NCI-H187 (cell line): ENCODE measurements at places on chromosomes 3 and 15.
A peak's percentile ranks its signal among the peaks of the same experiment; 100 is the strongest.

DNA sequence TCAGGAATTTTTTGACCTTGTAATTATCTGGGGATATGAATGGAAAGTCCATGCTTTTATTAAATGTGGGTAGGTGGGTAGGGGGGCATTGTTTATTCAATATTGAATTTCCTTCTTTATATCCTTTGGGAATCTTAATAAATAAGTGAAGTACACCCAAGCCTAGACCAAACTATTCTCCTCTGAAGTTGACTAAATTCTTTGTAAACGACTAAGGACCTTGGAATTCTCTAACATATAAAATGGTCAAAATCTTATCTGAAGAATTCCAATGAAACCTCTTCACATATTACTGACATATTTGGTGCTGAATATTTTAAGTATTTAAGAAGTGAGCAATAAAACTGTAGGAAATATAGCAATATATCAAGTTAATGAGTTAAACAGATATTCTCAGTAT is 1432.1 kb upstream of the GBE1 start:
- no peak for DNase-seq

GRCh38 chr3:112143251-112143650 is 10.2 kb upstream of the GCSAM start:
- DNase-seq, result no peak

DNA sequence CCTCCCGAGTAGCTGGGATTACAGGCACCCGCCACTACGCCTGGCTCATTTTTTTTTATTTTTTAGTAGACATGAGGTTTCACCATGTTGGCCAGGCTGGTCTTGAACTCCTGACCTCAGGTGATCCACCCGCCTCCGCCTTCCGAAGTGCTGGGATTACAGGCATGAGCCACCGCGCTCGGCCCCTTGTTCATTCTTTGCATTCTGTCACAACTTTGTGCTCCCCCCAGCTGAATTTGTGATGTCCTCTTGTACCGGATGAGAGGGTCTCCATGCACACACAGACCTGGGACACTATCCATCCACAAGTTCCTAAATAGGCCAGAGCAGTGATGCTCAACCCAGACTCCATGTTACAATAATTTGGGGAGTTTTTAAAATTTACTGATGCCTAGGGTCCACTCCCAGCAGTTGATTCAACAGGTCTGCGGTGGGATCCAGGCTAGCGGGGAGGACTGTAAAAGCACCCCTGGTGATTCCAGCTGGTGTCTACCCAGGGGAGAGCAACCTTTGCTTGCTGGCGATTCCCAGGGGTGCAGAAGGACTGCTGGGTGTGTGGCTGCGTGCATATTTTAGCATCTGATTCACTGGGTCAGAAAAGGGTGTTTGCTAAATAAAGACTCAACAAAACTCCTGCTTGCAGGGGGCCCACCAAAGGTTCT is 1.0 kb downstream of the RASSF1 start:
- no peak for DNase-seq

DNA sequence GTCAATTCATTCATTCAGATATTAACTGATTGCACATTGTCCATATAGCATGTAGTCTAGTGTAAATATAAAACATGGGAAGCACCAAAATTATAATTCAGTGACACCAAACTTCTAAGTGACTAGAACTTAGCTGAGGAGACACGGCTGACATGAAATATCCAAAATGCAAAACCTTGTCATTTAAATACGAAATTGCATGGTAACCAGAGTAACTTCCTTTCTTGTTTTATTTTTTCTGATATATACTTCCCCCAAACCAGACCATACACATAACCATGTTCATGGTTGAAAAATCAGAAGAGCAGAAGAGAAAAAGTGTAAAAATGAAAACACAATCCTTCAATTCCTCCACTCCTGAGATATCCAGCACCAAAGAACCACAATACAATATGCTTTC is 38.0 kb downstream of the CBLB start:
- no peak for DNase-seq

DNA sequence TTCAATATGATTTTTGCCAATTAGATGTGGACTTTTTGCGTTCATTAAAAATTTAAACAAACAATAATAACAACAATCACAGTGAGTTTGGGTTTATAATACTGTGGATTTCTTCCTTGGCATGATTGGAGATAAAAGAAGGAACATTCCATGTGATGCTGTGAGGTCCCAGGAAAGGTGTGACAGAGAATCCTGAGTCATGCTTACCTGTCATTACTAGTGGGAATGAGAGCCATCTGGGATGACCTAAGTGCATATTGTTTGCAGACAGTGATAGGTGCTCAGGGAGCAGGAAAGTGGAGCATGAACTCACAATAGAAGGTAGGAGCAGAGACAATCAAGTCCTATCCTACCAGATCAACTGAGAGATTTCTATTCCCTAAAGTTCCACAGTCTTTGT is 766.5 kb upstream of the CFAP20DC start:
- no peak for DNase-seq

GRCh38 chr15:67023517-67024313 is 41.7 kb upstream of the SMAD3 start:
- no peak for DNase-seq

DNA sequence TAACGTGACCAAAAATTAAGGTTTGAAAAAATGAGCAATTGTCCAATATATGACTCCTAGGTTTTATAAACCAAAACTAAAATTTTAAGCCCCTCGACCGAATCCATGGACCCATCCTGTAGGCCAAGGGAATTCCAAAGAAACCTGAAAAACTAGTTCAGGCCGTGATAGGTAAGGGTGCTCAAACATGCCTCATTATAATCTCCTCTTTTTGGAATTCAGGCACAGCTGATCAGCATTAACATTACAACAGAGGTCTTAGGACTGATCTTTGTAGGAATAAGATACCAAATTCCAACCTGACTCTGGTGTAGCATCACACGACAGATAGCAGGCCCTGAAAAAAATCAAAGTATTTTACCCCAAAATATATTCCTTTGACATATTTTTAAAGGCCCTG is 155.7 kb downstream of the NEK10 start:
- DNase-seq, result no peak

GRCh38 chr3:183485585-183485984 is 57.2 kb upstream of the MCF2L2 start:
- DNase-seq, result no peak

GRCh38 chr15:86235667-86236066 is 156.0 kb downstream of the AGBL1 start:
- DNase-seq, result no peak

DNA sequence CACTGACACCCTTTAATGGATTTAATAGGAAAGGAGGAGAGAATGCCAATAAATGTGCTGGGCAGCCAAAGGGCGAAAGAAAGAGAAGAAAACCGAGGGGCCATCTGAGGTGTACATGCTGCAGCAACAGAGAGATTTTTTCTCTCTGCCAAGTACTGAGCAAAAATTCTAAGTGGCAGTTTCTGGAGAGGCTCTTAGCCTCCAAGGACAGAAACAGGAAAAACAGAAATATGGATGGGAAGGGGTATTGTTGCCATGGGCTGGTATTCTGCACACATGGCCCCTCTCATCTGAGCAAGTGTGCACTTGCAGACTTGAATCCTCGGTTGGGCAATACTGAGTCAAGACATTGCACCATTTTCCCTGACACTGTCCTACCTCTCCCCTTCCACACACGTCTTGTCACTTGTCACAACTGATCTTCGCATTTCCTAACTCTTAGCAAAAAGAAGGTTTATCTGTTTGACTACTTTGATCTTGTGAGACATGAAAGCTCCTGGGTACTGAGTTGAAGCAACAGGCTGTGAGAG is 73.9 kb downstream of the PRICKLE2 start:
- DNase-seq, result no peak

- no peak for DNase-seq
Observed at GRCh38 chr3:195699860-195700259, 20.9 kb upstream of the MUC20 start.

DNA sequence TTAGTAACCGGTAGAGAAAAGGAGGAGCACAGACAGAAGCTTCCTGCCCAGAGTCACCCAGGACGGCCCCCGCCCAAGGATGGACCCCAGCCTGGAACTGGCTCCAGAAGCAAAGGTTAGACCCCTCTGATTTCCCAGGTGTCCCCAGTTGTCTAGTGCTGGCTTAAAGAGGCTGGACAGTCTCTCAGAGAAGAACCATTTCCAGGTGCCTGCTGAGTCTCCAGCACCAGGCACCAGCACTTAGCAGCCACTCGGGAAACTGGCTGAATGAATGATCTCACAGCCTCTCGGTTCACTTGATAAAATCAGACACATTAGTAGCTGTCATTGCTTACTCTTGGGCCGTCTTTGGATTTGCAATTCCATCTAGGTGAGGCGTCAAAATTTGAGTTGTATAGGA is 139.7 kb upstream of the HES1 start:
- no peak for DNase-seq

DNA sequence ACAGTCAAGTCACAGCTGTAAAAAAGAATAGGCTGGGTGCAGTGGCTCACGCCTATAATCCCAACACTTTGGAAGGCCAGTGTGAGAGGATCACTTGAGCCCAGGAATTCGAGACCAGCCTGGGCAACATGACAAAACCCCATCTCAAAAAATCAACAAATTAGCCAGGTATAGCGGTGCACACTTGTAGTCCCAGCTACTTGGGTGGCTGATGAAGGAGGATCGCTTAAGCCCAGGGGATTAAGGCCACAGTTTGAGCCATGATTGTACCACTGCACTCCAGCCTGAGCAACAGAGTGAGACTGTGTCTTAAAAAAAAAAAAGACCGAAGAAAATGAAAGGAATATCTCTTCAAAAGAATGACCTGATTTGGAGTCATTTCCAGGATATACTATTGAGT is 6.6 kb downstream of the HERC1 start:
- DNase-seq, result no peak

- DNase-seq, result no peak
Observed at GRCh38 chr3:141434255-141434654, 52.6 kb upstream of the RASA2 start.

GRCh38 chr3:45795882-45796765 is at the start of gene SLC6A20:
SLC6A20 (minus strand) TSS chr3:45796536; CDS start chr3:45796419, 117 bp downstream.
- no peak for DNase-seq

- no peak for DNase-seq
Observed at GRCh38 chr15:59694779-59695178, 5.7 kb upstream of the BNIP2 start.

DNA sequence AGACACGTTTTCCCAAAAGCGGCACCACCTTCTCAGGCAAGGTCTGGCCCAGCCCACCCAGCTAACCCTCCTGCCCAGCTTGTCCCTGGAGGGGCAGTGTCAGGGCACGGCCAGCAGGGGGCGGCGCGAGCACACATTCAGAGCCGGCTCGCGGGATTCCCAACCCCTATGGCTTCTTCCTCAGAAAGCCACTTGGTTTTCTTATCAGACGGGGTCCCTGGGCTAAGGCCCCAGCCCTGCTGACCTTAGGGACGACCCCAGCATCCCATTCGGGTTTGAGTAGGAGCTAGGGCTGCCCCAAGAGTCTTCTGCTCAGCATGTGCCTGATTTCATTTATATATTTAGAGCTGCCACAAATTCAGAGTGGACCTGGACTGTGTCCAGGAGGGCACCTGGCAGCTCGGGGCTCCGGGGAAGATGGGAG is 14.5 kb downstream of the RLBP1 start:
- peak; percentile 34 for DNase-seq

GRCh38 chr3:140365872-140366697 is 311.8 kb upstream of the TRIM42 start:
- DNase-seq, result no peak

DNA sequence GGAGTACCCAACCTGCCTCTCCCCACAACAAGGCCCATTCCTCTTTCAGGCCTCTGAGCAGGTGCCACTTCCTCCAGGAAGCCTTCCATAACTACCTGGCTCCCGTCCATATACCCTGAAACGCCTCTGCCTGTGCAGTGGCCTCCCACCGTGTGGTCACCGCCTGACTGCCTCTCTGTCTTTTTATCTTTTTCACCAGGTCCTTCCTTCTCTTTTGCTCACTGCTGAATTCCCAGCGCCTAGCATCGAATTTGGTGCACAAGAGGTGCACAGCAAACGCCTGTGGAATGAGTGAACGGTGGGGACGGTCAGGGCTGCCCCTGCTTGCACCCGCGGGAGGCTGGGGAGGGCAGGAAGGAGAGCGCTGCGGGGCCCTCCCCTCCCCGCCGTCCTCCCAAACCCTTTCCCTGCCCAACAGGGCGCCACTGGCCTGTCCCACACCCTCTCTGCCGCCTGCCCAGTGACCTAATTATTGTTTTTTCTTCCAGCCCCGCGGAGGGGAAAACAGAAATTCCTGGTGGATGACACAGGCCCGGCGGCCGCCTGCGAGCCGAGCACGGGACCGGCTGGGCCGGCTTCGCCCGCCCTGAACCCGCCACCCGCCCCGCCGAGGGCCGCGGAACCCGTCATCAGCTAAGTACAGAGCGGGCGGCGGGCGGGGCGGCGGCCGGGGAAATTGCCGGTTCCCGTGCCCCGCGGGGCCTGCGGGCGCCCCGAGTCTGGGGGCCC is 140.1 kb downstream of the SMAD6 start:
- no peak for DNase-seq

GRCh38 chr3:152398495-152398894 is 129.8 kb downstream of the MBNL1 start:
- DNase-seq, result no peak

GRCh38 chr3:144809380-144809779 is 837.8 kb downstream of the DIPK2A start:
- DNase-seq, result no peak
